Endothelial cell of umbilical vein (primary cell): ENCODE measurements at places on chromosomes 6 and 20.

- no peak overlapping the region for H3K4me3 ChIP-seq
- DNase-seq, result peak; percentile 98
- peak overlapping the region; percentile 96 for H3K27ac ChIP-seq
- no peaks in the 10 kb centered on the region for H3K27me3 ChIP-seq
- no peaks in the 10 kb centered on the region for H3K36me3 ChIP-seq
- peaks cover 59% of the 10 kb centered on the region for H3K4me1 ChIP-seq
These were observed 57.5 kb downstream of the RIN2 start for GRCh38 chr20:19815553-19815991.

DNA sequence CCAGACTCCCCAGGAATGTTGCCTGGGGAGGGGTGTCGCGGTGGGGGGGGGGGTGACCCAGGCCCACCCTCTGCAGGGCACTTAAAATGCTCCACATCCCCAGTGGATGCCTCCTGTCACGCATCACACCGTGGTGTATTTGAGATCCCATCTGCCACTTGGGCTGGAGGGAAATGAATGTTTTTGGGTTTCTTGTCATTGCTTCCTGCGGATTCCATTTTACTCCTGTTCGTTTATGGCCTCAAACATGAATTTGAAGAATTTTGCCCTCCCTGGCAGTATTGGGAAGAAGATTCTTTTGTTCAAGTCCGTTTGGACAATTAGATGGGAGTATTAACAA lies 544 bp upstream of the KHDC1 start:
- peaks cover 15% of the 10 kb centered on the region for H3K4me1 ChIP-seq
- peak overlapping the region; percentile 60 for H3K4me3 ChIP-seq
- H3K36me3 ChIP-seq, result no peaks in the 10 kb centered on the region
- no peak for DNase-seq

GRCh38 chr6:154705471-154706113 lies 27.6 kb upstream of the SCAF8 start:
- no peak for DNase-seq
- no peaks in the 10 kb centered on the region for H3K36me3 ChIP-seq
- peaks cover 19% of the 10 kb centered on the region for H3K27me3 ChIP-seq
- H3K27ac ChIP-seq, result no peak overlapping the region
- H3K4me3 ChIP-seq, result no peak overlapping the region

- peak overlapping the region; percentile 49 for H3K4me3 ChIP-seq
- H3K36me3 ChIP-seq, result no peaks in the 10 kb centered on the region
- no peak for DNase-seq
- no peak overlapping the region for H3K27ac ChIP-seq
- H3K4me1 ChIP-seq, result peaks cover 14% of the 10 kb centered on the region
These were observed 548 bp downstream of the SALL4 start for GRCh38 chr20:51801823-51802123.

DNA sequence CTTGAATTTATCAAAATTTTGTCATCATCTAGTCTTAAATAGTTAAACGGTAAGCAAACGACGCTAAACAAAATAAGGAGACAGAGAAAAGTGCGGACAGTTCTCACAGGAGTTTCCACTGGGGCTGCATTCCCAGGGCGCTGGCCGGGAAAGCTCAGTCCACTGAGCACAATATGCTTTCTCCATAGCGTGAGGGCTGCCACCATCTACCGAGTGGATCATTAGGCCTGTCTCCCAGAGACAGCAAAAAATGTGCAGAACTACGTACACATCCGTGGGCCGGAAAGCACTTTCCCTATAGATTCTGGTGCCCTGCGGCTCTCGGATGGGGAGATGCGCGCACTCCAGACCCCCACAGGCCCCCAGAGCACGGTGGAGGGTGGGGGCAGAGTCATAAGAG lies 84.9 kb downstream of the THBS2 start:
- H3K4me1 ChIP-seq, result no peaks in the 10 kb centered on the region
- no peak overlapping the region for H3K27ac ChIP-seq
- H3K27me3 ChIP-seq, result no peaks in the 10 kb centered on the region

DNA sequence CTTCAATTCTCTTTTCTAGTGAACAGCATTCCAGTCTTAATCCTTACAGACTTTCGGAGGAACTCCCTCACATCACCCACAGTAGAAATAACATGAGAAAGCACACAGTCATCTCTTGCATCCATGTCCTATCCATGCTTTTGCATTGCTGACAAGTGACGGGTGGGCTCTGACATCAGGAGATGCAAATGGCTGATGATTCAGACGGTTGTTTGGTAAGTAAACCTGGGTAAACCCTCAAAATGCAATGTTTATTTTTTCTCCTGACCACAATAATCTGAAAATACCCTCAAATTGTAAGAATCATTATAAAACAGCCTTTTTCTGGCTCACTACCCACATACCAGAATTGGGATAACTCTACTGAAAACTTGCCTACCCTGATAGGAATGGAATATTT lies 792.0 kb downstream of the MAFB start:
- H3K27ac ChIP-seq, result no peak overlapping the region
- H3K27me3 ChIP-seq, result no peaks in the 10 kb centered on the region
- DNase-seq, result no peak
- H3K36me3 ChIP-seq, result no peaks in the 10 kb centered on the region
- H3K4me1 ChIP-seq, result no peaks in the 10 kb centered on the region

GRCh38 chr20:39029364-39029763 lies 67.2 kb downstream of the DHX35 start:
- no peak for DNase-seq
- no peaks in the 10 kb centered on the region for H3K36me3 ChIP-seq
- H3K4me1 ChIP-seq, result no peaks in the 10 kb centered on the region
- no peak overlapping the region for H3K4me3 ChIP-seq
- no peak overlapping the region for H3K27ac ChIP-seq
- no peaks in the 10 kb centered on the region for H3K27me3 ChIP-seq

DNA sequence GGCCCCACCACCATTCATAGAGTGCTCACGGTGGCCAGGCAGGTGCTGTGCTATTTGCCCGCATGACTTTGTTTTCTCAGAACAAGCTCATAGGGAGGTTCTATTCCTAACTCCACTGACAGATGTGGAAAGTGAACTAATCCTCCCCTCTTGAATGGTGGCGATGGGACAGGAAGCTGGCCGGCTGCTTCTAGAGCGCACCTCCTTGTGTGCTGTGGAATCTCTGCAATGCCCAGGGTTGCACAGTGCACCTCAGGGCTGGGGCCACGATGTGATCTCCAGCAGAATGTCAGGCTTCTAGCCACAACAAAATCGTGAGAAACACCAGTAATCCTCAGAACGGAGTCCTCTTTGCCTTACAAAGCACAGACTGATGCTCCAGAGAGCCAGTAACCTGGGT lies 53.8 kb upstream of the SLC22A23 start:
- no peaks in the 10 kb centered on the region for H3K36me3 ChIP-seq
- peaks cover 13% of the 10 kb centered on the region for H3K27me3 ChIP-seq
- DNase-seq, result no peak
- H3K27ac ChIP-seq, result no peak overlapping the region
- no peak overlapping the region for H3K4me3 ChIP-seq

DNA sequence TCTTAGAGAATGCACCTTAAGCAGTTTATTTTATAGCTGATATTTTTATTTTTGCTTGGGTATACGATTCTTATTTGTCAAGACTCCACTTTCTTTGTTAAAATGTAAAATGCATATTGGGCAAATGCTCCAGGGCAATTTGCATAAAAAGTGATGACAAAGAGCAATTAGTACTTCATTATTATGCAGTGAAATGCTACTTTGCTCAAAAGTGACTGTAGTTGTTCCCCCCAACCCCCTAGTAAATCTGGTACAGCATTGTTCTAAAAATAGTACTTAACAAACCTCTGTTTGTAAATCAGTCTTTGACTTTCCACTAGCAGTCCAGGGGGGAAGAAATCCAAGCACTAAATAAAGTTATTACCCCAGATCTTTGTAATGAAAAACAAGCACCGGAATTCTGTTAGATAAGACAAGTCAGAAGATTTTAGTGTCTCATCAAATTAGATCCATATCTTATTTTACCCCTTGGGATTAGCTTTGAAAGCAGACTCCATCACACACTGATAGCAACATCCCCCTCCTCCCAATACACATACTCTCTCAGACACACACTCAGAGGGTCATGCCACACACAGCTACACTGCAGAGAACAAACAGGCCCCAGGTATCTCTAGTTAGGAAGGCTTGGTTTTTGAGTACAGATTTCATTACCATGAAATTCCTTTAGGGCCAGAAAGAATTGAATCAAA lies 32.9 kb upstream of the BACH2 start:
- no peak overlapping the region for H3K4me3 ChIP-seq
- no peaks in the 10 kb centered on the region for H3K36me3 ChIP-seq
- no peak overlapping the region for H3K27ac ChIP-seq

GRCh38 chr6:170525795-170526194 lies 27.3 kb downstream of the PSMB1 start:
- H3K4me3 ChIP-seq, result no peak overlapping the region
- no peaks in the 10 kb centered on the region for H3K27me3 ChIP-seq
- H3K36me3 ChIP-seq, result no peaks in the 10 kb centered on the region
- H3K27ac ChIP-seq, result no peak overlapping the region

DNA sequence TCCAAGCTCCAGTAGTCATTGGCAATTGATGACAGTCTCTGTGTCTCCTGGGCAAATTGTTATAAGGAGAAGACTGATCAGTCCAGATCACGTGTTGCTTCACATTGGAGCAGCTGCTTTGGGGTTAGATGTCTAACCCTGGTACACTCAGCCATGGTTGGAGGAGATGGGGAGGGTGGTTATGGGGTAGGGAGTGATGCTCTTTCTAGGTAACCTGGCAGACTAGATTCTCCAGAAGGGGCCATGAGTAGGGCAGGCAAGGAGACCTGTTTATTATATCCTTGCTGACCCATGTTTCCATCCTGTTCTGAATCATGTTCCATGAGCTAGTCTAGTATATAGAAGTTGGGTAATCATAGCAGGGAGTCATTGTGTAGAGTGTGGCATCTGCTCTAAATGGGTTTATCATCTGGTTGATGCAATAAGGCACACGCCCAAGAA lies 50.8 kb upstream of the BACH2 start:
- no peak overlapping the region for H3K4me3 ChIP-seq
- no peaks in the 10 kb centered on the region for H3K4me1 ChIP-seq
- no peak overlapping the region for H3K27ac ChIP-seq
- no peaks in the 10 kb centered on the region for H3K36me3 ChIP-seq

DNA sequence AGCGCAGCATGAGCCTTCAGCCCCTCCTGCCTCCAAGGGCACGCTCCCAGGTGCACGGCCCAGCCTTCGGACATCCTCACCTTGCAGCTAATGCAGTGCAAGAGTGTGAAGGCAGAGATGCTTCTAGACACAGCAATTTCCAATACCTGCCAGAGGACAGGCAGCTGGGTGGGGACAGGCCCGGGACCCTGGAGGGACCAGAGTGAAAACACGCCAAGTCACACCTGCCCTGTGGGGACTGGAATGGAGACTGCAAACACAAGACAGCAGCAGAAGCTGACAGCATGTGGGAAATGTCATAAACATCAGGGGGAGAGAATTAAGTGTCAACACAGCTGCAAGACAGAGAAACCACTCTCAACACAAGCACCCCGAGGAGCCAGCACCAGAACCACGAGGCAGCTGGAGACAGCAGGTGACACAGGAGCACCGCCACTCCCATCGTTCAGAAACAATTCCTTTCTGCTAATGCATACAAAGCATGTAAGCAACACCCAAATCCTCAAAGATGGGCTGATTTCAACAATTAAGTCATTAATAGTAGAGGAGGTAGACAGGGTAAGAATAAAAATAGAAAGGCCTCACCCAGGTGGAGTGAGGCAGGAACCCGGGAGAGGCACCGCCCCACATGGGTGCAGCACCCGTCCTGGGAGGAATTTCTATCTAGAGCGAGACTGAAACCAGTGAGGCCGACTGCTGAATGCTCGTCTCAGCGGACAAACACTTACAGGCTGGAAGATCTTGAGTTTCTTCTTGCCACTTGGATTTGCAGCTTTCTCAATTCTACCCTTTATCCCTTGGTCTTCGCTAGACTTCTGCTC lies 17.1 kb downstream of the DIDO1 start:
- no peaks in the 10 kb centered on the region for H3K27me3 ChIP-seq
- H3K36me3 ChIP-seq, result peaks cover 42% of the 10 kb centered on the region

DNA sequence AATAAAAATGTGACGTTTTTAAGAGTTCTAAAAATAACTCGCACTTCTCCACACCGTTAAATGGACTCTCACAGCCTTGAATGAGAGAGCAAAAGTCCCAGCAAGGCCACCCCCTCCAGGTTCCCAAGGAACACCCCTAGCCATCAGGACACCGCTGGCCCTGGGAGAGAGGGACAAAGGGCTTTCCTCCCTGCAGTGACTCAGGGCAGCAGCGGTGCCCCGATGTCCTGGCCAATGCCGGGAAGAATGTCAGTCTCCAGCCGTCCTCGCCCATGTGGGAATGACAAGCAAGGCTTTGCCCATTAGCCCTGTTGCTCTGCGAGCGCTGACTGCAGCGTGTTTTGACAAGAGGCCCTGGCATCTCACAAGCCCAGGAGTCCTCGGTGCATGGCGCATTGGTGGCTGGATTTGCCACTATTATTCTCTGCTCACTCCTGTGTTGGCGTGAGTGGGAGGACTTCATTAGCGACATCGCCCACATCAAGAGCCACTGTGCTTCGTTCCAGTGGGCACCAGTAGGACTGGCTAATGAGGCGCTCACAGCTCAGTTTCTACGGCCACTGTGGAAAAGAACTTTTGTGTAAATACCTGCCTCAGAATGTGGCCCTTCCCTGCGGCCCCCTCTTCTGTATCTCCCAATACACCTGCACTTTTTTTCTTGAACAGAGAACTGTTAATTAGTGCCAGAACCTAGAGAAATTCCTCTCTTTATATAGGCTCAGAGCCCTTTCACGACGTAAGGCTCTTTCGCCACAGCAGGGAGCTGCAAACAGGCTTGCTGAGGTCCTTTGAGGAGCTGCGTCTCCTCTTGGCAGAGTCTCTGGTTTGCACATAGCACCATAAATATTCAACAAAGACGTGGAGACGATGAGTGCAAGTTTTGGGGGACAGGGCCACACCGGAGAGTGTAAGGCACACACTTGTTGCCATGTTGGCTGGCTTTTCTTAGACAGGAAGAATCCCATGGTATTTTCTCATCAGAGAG lies 336.6 kb downstream of the TAF4 start:
- H3K4me3 ChIP-seq, result no peak overlapping the region
- H3K27ac ChIP-seq, result no peak overlapping the region
- DNase-seq, result no peak
- no peaks in the 10 kb centered on the region for H3K27me3 ChIP-seq
- no peaks in the 10 kb centered on the region for H3K4me1 ChIP-seq

DNA sequence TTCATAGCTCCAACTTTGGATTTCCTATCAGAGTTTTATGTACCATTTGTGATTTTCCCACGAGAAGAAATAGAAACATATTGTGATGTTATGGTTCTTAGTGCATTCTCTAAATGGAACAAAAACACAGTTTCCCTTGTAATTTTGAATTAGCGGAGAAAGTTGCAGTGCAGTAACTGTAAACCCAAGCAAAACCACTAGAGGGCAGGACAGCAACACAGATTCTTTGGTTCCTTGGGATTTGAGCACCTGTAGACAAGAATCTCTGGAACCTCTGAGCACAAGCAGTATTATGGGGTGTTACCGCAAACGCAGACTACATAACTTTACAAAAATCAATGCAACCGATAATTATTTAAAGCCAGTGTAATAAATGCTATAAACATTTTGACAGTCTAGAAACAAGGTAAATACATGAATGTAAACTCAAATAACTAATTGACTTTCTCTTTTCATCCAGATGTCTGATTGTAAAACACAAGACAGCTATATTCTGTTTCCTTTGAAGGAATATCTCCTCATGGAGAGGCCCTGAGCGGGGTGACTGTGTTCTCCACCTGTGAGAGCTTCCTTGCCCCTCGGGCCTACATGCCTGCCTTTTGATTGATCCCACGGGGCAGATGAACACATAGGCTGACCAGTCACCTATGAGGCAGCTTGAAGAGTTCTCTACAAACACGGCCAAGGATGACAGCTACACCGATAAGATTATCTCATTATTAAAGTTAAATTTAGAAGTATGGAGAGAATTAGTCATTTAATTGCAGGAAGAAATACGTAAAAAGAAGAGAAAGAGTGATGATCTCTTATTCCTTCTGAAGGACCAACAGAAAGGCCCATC lies 67.5 kb upstream of the COL21A1 start:
- H3K4me1 ChIP-seq, result no peaks in the 10 kb centered on the region
- H3K27me3 ChIP-seq, result no peaks in the 10 kb centered on the region
- peak; percentile 72 for DNase-seq
